Type B pancreatic cell (in vitro differentiated cells): ENCODE measurements at places on chromosomes 7 and 10. TPM values are rescaled to one million over a fixed set of nuclear protein-coding genes. Genes with fewer than 3 reads are reported as not detected.

The SUFU gene
- 18.5 and 29.4 TPM in 2 replicates for total RNA-seq

The EPDR1 gene
- 0.90 and 6.1 TPM in 2 replicates for total RNA-seq

The CYP3A4 gene
- 4.2 and 10.0 TPM in 2 replicates for total RNA-seq

The AKR1C3 gene
- 9.5 and 14.6 TPM in 2 replicates for total RNA-seq
